NCI-H1694 (cell line): ENCODE measurements at places on chromosomes 12 and 14.

GRCh38 chr14:86404989-86405649 is 875.2 kb downstream of the FLRT2 start:
- no peak for DNase-seq

DNA sequence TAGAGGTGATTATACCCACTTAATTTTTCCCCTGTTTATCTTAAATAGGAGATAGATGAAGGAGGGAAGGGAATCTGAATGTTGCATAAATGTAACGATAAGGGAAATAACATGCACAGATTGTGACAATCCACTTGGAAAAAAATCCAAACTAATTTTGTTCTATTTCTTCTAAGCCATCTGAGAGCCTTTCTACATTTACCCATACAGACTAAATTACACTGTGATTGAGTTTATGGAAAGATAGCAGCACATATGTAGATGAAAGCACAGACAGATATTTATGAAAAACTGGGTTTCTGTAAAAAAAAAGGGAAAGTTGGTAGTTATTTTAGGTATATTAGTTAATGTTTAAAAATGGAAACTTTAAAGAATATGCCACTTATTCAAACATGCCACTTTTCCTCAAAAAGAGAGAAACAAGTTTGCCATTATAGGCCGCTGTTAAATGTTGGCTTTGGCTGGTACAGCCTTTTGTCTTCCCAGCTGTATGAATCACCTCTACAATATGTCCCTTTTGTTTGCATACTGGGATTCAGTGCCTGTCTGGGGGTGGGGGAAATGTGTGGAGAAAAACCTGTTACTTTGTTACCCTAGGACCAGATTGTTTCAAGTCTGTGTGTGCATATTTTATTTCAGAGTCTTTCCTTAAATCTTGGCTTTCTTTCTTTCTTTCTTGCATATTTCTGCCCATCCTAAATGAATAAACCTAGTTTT is 470.2 kb upstream of the LMO3 start:
- DNase-seq: peak; percentile 73

GRCh38 chr14:24080888-24081738 is 9.8 kb downstream of the CPNE6 start:
- peak; percentile 80 for DNase-seq

GRCh38 chr12:47419497-47419896 is 286.3 kb downstream of the RPAP3 start:
- no peak for DNase-seq

GRCh38 chr14:77007975-77008421 is 20.5 kb downstream of the IRF2BPL start:
- DNase-seq: no peak

DNA sequence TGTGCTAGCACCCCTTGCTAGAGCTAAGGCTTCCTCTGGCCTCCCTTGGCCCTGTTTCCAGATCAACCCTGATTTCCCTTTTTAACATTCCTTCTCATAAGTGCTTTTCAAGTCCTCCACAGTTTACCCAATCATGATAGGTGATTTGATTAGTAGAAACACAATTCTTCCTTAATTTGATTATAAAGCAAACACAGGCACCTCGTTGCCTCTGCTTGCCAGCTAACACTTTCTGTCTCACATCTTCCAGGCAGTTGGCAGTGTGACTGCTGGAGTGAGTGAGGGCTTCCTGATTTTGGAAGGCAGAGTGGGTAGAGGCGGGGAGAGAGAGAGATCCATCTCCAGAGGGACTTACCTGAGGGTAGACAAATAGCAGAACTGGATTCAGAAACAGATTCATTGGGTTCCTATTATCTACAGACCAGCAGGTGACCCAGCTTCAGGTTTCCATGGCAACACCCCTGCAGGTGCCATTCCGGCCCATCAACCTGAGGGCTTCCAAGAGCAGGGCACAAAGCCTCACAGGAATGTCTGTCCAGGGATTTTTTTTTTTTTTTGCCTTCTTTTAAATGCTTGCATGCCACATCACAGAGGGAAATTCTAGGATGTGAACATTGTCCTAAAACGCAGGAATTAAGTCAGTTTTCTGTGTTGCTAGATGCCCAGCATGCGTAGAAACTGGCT is 77.7 kb downstream of the PLXNC1 start:
- no peak for DNase-seq

DNA sequence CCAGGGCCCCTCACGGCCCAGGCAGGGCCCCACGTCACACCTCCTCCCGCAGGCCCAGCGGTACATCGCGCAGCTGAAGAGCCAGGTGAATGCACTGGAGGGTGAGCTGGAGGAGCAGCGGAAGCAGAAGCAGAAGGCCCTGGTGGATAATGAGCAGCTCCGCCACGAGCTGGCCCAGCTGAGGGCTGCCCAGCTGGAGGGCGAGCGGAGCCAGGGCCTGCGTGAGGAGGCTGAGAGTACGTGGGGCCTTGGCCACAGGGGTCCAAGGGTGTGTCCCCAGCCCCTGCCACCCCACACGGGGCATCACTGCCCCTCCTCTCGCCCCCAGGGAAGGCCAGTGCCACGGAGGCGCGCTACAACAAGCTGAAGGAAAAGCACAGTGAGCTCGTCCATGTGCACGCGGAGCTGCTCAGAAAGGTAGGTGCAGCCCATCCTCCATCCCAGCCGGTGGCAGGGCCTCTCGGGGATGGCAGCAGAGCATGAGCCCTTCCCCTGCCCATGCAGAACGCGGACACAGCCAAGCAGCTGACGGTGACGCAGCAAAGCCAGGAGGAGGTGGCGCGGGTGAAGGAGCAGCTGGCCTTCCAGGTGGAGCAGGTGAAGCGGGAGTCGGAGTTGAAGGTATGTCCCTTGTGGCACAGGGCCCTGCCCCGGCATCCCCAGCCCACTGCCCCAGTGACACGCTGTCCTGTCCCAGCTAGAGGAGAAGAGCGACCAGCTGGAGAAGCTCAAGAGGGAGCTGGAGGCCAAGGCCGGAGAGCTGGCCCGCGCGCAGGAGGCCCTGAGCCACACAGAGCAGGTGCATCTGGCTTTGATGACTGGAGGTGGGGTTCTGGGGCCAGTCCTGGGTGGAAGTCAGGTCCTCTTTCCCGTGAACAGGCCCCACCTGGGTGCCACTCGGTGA is 20.9 kb downstream of the HIP1R start:
- DNase-seq: no peak

GRCh38 chr12:107760207-107760808 is 629 bp downstream of the PRDM4 start:
- DNase-seq: no peak

GRCh38 chr12:114820796-114821195 is 136.8 kb upstream of the TBX3 start:
- no peak for DNase-seq

DNA sequence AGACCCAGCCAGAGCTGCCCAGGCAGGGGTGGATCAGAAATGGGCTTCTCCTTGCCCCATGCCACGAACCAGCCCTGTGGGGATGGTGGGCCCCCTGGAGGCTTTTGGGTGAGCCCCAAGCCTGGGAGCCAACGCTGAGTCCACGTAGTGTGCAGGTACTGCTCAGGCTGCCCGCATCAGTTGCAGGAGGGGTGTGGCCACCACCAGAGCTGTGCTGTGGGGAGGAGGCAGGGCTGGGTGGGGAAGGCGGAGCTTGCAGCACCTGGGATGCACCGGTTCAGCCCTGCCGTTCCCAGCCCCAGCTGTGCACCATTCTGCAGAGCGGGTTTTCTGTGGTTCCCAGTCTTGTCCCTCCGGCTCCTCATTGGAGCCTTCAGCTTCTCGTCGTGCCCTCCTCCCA is 36.3 kb downstream of the IL31 start:
- no peak for DNase-seq

DNA sequence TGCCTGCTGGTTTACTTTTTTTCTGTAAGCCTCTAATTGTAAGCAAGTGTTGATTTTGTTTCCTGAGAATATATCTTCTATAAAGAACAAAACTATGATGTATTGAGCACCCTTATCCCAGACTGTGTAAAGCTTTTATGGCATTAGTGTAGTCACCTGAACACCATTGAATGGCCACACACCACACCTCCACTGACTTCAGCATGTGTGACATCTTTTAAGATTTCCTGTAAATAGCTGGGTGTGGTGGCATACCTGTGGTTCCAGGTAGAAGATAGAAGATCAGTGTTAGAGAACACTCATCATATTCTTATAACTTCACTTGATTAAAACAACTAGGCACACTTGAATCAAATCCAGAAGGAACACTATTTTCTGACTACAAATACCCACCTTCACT is 51.3 kb downstream of the WBP11 start:
- no peak for DNase-seq

DNA sequence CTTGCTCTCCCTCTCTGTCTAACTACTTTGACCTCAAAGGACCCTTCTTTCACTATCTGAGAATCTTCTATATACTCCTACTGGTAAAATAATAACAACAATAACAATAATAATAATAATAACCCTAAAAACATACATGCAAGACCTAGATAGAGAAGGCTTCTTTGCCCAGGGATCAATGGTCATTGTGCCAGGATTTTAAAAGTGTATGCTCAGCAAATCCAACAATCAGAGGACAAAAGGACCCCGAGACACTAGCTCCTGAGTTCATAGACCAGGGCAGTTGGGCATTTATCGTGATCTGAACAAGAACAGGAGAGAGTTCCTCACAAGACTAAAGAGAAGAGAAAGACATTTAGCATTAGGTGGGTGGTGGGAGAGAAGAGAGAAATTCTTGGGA is 358.5 kb downstream of the DAD1 start:
- no peak for DNase-seq

DNA sequence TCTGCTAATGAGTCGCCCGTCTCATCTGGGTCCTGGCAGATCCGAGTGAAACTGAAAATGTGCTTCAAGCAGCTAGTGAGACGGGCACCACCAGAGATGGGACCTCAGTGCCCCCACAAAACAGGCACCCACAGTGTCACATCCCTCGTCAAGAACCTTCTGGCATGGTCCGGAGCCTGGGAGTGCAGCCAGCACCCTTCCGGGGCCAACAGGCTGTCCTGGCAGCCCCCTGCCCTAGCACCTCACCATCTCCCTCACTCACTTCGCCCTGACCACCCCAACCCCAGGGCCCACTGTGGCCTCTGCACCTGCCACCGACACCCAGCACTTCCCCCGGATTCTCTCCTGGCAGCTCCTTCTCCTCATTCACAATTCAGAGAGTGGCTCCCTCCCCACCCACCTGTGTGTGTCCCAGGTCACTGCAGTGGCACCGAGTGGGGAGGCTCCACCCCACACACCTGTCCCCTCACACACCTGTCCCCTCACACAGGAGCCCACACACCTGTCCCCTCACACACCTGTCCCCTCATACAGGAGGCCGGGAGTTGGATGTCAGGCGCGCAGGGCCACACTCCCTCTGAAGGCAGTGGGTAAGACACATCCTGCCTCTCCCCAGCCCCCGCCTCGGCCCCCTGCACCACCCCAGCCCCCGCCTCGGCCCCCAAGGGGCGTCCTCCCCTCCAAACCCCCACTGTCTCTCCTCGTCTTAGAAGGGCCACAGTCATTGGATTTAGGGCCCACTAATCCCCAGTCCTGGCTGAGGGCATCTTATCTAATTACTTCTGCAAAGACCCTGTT is 7.9 kb downstream of the GALNT9 start:
- no peak for DNase-seq

- no peak for DNase-seq
These were observed 661 bp upstream of the RPS26 start for GRCh38 chr12:56040963-56041551.

DNA sequence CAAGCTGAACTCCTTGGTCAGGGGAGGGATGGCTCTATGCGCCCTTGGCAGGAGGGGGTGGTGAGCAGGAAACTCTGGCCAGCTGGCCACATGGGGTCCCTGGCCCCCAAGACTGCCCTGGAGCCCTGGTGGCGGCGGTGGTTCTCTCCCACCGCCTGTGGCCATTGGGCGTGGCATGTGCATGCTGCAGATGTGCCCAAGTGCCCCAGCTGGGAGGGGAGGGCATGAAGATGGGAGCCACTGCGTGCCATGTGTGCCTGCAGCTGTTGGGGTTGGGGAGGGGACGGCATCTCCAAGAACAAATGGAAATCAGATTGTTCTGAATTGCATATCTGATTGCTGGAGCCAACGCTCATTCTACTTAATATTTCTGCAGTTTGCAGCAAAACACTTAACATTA is 115.7 kb upstream of the IGF1 start:
- DNase-seq: no peak

GRCh38 chr12:25591144-25591543 is 38.1 kb upstream of the LMNTD1 start:
- no peak for DNase-seq

- DNase-seq: no peak
These were observed 16.0 kb downstream of the ANKRD9 start for GRCh38 chr14:102493585-102493984.

GRCh38 chr14:66359500-66359899 is 126.7 kb upstream of the CCDC196 start:
- DNase-seq: peak; percentile 73

DNA sequence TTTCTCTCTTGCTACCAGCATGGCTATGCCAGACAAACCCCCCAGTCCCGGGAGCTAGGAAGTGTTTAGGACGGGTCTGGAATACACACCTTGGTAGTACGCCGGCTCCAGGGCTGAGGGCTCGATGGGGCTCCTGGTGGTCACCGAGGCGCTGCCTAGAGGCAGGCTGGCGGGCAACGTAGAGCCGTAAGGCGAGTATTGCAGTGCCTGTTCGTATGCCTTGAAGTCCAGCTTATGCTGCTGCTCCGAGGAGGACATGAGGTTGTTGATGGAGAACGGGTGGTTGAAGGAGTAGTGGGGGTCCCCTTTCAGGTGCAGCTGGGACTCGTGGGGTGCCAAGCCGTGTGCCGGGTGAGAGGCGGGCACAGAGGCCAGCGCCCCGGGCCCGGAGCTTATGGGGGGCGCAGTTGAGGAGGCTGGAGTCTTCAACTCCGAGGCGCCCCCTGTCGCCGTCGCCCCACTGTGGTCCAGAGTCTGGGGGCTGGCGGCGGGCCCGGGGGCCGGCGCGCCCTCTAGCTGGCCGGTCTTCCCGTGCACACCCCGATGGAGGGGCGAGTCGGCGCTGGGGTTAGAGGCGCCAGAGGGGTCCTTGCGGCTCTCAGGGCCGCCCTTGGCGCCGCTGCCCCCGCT is 3.6 kb downstream of the FOXA1 start:
- no peak for DNase-seq

DNA sequence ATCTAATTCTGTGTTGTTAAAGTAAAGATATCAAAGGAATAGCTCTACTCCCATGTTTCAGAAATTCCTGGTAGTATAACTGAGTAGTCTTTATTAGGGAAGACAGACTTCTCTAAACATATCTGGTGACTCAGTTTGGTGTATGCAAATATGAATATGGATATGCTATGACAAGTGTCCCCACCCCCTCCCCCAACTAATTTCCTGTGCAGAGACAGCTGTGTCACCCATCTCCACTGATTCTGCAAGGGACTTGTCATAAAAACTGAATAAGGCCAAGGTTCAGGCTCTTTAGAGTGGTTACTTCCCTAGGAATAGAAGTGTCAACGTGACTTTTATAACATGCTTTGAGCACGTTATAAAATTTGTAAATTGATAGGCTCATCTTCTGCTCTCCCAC is 429.1 kb downstream of the DAD1 start:
- DNase-seq: no peak
